ENCODE measurements at places on chromosomes 2 and 18.

GRCh38 chr18:36772241-36772723, 56.5 kb downstream of the TPGS2 start:
- DNase-seq, result peak; percentile 18

GRCh38 chr2:147845411-147845971, 662 bp downstream of the ACVR2A start:
- no peak for DNase-seq

- no peak for DNase-seq
Measured at GRCh38 chr18:13300029-13300428, 81.5 kb downstream of the LDLRAD4 start.

DNA sequence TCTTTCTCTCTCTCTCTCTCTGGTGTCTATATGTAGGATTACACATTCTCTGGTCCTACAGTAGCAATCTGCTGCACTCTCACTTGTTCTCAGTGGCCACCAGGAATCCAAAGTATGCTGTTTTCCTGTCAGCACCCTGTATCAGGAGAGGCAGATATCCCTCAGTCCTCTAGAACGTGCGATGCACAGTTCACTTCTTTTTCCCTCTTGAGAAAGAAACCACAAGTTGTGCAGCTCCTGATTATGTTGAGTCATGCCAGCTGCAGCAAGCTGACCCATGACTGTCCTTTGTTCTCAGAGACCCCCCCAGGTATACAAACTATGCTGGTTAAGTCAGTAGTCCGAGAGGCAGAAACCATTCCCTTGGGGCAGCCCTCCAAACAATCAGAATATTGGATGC, 54.6 kb downstream of the LANCL1 start:
- DNase-seq, result no peak

DNA sequence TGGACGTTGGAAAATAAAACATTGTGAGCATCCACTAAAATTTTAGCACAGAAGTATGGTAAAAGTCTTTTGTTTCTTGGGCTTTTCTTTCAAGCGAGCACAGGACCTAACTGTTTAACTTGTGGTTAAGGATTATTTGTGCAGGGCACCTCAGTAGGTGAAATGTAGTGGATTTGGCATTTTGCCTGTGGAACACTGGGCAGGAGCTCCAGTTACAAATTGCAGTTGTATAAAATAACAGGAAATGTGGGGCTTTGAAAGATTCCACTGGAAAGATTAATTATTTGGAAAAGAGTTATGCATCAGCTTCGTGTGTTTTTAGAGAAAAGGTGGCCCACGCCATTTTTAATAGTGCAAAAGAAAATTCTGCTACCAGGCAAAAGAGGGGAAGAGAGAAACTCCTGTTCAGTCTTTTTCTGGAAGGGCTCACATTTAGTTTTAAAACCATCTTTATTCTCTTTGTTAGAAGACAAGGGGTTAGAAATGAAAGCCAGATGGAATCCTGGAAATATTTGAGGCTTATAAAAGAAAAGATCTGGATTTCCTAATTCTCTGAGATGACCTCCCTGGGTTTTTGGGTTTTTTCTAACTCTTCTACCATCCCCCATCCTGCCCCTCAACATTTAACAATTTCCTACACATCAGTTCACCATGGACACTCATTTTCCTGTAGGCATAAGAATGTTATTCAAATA, 144.3 kb upstream of the SERTAD2 start:
- DNase-seq, result no peak

GRCh38 chr2:42810971-42811811, 18.8 kb upstream of the HAAO start:
- peak; percentile 71 for DNase-seq

DNA sequence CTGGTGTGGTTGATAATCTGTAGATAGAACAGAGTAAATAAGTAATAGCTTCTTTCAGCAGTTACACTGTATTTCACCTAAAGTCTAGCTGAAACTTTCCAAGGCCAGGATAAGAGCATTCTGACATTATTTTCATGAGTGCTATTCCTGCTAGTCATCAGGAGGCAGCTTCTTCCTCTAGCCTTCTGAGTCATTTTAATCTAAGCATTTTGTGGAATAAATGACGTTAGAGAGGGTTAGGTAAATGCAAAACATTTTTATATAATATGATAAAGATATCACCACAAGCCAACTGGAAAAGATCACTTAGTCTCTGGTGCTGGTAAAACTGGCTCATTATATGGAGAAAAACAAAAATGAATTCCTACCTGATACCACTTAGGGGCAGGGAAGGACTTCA, 138.5 kb downstream of the MEP1B start:
- DNase-seq, result no peak
